ENCODE measurements at places on chromosomes 12 and 14.
A peak's percentile ranks its signal among the peaks of the same experiment; 100 is the strongest.

DNA sequence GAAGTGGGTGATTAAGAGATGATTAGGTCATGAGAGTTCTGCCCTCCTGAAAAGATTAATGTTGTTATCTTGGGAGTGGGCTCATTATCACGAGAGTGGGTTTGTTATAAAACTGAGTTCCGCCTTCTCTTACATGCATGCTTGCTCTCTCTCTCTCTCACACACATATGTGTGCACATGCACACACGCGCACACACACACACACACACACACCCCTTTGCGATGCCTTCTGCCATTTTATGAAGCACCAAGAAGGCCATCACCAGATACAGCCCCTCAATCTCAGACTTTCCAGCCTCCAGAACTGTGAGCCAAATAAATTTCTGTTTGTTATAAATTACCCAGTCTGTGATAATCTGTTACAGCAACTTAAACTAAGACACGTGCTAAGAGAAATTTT lies 5.7 kb upstream of the SLC41A2 start:
- no peak for DNase-seq

- DNase-seq = no peak
Observed at GRCh38 chr12:131028587-131029338, 75.1 kb downstream of the ADGRD1 start.

GRCh38 chr12:71755146-71755892 lies 656 bp downstream of the RAB21 start:
- DNase-seq = no peak

- no peak for DNase-seq
Observed at GRCh38 chr12:5081016-5081415, 37.3 kb downstream of the KCNA5 start.

DNA sequence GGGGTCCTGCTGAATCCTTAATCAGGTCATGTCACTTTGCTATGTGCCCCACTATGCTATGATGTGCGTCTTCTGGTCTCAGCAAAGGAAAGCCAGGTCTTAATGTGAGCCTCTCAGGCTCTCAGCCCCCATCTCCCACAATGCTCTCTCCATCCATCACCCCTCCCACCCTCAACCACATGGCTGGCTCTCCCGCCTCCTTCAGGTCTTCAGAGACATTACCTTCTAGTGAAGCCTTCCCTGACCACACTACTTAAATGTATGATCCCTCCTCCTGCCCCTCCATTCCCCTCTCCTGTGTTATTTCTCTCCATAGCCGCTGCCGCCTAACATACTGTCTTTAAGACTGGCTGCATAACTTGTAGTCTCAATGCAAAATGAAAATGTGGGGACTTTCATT lies 50.5 kb downstream of the KRT80 start:
- DNase-seq = no peak

DNA sequence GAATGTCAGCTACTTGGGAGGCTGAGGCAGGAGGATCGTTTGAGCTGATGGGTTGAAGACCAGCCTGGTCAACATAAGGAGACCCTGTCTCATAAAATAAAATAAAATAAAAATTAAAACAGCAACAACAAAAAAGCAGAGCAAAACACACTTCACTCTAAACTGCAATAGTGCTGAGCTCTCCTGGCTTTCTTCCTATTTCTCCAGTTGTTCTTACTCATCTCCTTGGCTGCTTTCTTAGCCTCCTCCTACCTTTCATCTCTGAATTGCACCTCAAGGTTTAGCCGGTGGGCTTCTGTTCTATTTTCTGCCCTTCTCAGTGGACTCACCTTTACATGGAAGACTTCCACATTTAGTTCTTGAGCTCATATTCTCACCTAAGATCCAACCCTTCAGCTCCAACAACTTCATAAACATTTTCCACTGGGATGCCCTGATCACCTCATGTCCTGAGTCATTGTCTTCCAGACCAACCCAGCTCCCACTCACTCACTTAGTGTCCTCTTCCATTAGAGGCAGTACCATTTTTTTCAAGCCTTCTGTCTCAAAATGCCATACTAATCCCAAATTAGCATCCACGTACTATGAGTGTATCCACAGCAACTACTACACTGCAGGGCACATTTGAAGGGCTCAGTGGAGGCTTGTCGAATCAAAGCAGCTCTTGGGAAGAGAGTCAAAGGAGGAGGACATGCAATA lies 41.2 kb upstream of the TMED10 start:
- DNase-seq = no peak

DNA sequence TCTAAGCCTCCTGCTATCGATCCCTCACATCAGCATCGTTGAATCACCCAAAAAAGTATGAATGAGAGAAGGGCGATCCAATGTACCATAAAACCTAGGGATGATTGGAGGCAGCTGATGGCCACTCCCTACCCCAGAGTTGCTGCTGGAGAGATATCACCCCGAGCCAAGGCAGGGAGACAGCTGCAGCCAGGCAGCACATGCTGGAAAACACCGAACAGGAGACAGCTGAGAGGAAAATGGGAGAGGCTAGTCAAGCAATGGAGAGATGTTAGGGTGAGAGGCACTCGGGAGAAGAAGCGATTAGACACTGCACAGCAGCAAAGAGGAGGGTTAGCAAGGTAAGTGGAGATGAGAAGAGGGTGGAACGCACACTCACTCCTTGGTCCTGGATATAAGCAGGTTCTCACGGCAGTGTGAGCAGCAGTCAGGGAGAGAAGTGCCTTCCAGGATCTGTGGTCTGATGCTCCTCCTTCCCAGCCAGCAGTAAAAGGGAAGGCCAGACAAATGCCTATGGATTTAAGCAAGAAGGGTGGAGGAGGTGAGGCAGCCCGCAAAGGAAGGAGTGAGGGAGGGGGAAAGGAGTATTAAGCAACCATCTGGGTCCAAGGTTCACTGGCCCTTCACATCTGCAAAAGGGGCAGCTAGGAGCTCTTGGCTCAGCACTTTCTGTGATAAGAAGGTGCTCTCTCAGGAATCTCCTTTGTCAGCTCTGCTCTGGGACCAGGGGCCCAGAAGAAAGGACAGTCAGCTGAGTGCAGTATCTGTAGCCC lies at the start of gene SLC7A7:
SLC7A7 (minus strand) TSS at position 495 of the 773 bp plus-strand sequence. CDS start 2,037 bp downstream, outside the sequence.
- no peak for DNase-seq

DNA sequence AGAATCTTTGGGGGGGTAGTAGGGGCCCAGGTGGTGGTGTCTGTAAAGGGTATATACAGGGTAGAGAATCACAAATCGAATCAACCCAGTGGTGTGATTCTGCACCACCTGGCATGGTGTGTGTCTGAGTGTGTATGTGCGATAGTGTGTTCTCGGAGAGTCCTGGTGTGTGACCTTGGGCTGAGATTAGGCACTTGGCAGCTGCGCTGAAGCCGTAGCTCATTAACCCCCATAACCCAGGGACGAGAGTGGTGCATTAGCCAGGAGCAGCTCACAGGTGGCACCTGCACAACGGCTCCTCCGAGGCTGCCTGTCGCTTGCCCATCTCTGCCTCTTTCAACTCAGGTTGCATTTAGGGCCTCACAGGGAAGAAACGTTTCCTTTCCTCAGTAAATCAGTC lies 15.6 kb upstream of the TESC start:
- DNase-seq = no peak

- DNase-seq = no peak
Observed at GRCh38 chr12:119363490-119363889, 29.0 kb downstream of the CCDC60 start.

DNA sequence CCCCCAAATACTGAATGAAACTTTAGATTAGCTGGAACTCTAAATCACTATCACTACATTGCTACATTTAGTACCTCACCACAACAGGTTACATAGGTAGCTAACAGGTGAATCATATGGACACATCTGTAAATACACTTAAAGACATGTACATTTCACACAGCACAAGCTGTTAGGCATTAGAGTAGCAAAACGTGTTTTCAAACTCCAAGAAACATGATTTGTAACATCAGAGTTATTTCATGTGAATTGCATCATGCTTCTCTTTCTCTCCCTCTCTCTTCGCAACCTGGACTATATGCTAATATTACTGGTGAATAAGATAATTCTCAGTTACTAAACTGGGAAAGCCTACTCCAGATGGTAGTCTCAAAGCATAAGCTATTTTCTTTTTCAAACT lies 4.3 kb downstream of the SEL1L start:
- no peak for DNase-seq

DNA sequence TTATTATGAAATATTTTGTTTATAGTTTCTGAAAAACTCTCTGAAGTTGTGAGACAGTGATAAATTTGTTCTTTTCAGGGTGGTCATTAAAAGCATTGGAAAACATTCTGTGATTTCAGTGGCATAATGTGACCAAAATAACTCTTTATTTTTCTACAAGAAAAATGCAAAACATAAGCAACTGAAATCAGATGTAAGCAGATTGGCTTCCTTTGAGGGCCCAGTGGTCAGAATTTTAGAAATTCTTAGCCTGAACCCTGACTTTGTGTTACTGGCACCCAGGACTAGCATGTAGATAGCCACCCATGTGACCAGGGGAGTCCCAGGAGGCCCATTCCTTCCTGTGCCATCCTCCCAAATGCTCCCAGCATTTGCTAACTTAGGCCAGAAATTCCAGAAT lies 145.6 kb upstream of the SLC38A2 start:
- DNase-seq = no peak

DNA sequence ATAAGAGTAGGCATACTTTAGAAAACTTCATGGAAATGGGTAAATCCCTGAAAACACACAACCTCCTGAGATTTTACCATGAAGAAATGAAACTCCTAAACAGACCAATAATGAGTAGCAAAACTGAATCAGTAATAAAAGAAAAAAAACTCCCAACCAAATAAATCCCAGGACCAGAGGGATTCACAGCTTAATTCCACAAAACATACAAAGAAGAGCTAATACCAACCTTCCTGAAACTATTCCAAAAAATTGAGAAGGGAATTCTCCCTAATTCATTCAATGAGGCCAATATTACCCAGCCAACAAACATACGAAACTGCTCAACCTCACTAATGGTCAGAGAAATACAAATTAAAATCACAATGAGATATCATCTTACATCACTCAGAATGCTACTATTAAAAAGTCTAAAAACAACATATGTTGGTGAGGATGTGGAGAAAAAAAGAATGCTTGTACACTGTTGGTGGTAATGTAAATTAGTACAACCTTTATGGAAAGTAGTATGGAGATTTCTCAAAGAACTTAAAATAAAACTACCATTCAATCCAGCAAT lies 97.3 kb upstream of the ST8SIA1 start:
- no peak for DNase-seq

- DNase-seq = no peak
Observed at GRCh38 chr14:28765169-28765830, 1.3 kb upstream of the FOXG1 start.

GRCh38 chr12:13941258-13942249 lies 39.8 kb downstream of the GRIN2B start:
- no peak for DNase-seq

GRCh38 chr12:28065889-28066630 lies 93.5 kb upstream of the PTHLH start:
- DNase-seq = no peak

DNA sequence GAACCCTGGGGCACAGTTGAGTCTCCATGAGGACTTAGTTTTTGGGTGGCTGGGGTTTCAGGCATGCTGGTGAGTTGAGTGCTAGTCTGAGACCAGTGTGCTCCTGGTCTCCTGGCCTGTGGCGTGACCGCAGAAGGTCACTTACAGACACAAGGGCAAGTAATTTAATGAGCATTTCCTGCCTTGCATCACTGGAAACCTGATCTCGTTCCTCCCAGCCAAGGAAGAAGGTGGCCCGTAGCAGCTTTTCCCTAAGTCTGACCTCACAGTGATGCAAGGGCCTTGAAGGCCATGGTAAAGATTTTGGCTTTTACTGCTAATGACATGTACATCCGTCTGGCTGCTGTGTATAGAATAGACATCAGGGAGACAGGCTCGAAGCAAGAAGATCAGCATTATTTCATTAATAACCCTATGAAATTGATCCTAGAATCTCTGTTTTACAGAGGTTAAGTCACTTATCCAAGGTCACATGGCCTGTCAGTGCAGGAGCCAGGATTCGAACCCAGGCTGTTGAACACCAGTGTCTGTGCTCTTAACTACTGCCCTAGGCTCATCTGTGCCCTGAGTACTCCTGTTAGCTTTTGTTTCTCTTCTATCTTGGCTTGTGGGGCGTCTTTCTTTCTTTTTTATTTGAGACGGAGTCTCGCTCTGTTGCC lies 4.6 kb downstream of the TMEM120B start:
- DNase-seq = no peak

DNA sequence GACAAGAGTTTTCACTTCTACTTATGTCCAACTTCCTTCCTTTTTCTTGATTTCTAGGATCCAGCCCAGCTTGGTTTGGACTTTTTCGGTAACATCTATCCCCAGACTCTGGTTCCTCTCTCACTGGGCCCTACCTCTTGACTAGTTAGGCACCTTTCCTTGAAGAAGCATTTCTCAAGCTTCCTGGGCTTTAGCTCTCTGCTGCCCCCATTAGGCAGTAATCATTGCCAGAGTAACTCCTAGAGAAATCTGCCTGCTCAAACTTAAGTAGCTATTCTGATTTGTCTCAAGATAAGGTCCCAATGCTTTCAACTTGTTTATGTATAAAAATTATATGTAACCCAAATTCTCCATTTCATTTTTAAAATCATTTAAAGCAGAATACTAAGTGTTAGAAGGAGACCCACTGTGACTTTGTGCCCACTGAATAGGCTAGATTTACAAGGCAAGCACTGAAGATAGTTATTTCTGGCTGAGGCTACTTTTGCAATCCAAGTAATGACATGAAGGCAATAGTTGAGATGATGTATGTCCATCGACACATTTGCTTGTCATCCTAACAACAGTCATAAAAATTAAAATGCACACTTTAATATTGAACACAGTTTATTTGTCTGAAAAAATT lies 275.0 kb upstream of the G2E3 start:
- DNase-seq = no peak

- no peak for DNase-seq
Observed at GRCh38 chr12:87827638-87828264, 201.4 kb downstream of the C12orf50 start.

- no peak for DNase-seq
Observed at GRCh38 chr12:89946518-89947135, 238.0 kb upstream of the ATP2B1 start.

GRCh38 chr14:91870001-91870400 lies 2.7 kb upstream of the TC2N start:
- no peak for DNase-seq

GRCh38 chr12:124545508-124546418 lies 21.6 kb downstream of the NCOR2 start:
- DNase-seq = peak; percentile 33
